NCI-H1694 (cell line): ENCODE measurements at places on chromosomes 1 and 21.

GRCh38 chr1:216566641-216567205 is 143.5 kb upstream of the USH2A start:
- DNase-seq, result peak; percentile 82

DNA sequence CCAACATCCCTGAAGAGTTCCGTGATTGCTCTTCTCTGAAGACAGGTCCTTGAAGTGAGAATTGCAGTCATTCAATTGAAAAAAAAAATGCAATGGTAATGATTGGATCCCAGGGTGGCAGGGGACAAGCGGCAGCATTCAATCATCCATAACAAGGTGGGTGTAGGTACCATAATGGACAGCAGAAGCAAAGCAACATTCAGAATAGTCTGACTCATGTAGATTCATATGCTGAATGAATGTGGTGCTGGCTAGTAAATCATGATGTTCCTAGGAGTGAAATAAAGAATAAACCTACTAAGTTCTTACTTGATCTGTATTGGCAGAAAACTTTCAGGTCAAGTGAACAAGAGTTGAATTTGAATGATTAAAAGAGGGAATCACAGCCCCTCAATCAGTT is 319.6 kb downstream of the GPATCH2 start:
- DNase-seq, result no peak

DNA sequence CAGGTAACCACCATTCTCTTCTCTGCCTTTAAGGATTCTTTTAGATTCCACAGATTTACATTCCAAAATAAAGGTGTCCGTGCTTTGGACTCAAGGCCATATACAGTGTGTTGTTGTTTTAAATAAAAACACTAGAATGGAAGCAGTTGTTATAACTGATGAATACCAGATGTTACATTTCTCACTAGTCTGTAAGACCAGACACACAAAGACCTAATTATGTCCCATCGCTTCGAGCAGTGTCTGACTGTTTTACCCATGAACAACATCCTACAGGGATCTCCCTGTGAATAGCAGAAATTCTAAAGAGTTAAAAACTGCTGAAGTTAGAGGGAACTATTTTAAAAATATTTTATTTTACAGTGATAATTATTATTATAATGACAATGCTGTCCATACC is 574.7 kb upstream of the ZP4 start:
- no peak for DNase-seq

GRCh38 chr21:36854391-36854790 is 112.1 kb downstream of the HLCS start:
- peak; percentile 71 for DNase-seq

DNA sequence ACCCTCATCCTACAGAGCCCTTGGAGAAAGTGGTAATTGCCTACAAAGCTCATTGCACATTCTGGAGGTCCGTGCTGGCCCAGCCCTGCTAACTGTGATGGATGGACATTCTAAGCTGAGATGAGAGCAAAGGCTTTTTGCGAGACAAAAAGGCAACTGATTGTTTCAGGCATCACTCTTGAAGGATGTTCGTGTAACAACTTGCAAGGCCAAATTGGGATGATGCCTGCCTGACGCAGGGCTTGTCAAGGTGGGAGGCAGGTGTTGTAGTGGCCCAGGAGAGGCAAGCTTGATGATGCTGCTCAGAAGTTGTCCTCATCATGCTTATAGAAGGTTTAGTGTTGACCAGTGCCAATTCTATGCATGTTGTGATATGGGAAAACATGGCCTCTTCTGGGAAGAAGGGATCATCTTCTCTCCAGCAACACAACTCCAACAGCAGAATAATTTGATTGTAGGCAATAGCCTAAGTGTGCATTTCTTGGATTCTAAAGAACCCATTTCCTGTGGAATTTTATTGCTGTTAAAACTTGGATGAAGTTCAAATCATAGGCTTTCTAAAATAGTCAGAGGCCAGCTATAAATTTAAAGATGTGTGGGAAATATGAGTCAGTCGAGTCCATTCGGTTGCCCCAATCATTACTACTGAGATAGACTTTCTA is 102.5 kb upstream of the COA6 start:
- DNase-seq, result no peak

DNA sequence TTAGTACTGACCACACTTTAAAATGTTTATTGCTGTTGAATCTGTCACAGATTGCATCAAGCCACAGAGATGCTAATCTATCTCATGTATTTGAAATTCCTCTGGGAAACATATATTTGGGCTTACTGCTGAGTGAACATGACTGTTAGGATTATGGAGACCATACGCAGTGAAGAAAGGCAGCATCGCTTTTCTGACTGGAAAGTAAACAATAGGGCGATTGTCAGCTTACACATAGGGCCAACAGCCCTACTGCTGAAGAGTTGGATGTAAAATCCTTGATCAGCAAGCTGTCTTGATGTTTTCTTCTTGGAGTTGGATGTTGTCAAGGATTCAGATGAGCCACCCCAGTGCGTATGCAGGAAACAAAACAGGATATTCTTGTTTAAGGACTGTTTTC is 368.7 kb upstream of the ADGRL2 start:
- no peak for DNase-seq

GRCh38 chr1:223870617-223871574 is 25.1 kb upstream of the TP53BP2 start:
- DNase-seq, result no peak

DNA sequence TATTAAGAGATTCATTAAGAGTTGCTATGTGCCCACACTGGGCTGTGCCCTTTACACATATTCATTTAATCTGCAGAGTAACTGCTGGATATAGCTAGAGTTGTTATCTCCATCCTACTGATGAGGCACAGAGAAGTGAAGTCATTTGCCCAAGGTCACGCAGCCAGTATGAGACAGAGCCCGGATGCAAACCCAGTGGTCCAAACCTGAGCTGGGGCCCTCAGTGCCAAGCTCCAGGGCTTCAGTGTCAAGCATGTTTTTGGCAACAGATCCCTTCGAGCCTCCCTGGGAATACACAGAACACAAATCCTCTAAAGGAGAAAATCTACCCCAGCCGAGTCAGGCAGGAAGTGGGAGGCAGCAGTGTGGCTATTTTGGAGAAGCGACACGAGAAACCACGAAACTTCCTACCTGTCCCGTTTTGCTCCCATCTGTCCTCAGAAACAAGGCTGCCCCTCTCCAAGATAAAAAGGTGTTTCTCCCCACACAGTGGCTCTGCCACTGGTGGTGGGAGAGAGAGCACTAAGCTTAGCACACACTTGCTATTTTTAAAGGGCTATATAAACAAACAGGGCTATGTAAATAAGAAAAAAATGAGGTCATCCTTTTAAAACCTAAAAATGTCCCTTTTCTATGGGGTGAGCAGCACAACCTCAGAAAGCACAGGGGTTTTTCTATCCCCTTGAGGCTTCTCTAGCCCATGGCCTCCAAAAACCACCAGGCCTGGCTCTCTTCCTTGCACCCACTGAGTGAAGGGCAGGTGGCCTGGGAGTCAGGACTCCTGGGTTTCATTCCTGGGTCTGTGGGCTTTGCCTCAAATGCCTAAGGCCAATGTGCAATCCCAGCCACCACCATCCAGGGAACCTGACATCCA is 138.6 kb upstream of the EDN2 start:
- DNase-seq, result no peak

DNA sequence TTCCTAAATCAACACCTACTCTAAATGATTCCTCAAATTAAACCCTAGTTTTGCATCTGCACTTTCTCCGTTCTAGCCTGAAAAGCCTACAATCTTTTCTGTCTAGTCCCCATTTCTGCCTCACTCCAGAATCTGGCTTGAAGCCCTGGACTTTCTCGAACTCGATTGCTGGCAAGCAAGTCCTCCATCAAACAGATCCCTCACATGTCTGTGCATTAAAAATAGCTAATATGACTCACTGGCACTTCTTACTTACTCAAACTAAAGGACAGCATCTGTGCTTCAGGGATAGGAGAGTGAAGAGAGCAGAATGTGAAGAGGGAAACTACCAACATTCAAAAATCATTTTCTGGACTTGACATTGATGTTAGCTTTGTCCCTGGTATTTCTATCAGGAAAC is 51.8 kb upstream of the CXADR start:
- DNase-seq, result no peak

DNA sequence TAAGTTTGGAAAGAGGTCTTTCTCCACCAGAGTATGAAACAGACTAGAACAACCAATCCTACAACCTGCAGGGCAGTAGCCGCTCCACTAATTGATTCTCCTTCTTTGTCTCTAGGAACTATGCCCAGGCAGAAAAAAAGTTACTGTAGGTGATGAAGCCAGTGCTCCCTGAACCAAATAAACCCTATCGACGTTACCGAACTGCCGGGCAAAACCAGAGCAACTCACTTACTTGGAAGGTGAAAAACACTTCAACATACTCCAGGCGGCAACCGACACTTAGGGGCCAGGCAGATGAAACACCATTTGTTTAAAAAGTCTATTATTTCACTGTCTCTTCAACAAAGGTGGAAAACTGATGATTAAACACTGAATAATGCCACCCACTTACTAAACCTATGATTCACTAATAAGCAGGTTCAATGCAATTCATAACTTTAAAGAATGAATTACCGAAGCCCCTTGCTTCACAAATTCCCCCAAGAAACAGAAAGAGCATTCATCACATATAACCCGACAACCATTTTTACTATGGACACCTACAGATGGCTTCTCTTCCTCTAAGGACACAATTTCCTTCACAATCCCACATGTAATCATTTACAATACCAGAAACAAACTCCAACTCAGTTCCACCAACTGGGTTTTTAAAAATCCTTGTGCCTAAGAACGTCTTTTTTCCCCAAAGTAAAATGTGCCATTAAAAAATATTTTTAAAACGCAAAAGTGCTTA is 1.6 kb downstream of the NRIP1 start:
- DNase-seq, result no peak

DNA sequence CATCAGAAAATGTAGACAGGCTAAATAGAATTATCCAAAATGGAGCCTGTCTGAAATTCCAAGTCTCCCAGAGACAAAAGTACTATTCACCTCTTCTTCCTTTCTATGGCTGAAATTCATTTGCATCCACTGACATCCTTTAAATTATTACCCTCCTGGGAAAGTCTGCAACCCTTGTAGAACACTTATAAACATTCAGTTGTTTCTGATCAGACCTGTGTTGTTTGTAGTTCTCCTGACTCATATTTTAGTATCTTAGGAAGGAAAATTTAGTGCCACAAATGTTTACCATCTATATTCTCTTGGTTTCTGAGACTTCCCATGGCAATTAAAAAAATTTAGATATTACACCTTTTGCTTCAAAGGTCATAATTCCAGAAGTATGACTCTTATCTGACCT is 69.6 kb upstream of the C1orf105 start:
- DNase-seq, result no peak

DNA sequence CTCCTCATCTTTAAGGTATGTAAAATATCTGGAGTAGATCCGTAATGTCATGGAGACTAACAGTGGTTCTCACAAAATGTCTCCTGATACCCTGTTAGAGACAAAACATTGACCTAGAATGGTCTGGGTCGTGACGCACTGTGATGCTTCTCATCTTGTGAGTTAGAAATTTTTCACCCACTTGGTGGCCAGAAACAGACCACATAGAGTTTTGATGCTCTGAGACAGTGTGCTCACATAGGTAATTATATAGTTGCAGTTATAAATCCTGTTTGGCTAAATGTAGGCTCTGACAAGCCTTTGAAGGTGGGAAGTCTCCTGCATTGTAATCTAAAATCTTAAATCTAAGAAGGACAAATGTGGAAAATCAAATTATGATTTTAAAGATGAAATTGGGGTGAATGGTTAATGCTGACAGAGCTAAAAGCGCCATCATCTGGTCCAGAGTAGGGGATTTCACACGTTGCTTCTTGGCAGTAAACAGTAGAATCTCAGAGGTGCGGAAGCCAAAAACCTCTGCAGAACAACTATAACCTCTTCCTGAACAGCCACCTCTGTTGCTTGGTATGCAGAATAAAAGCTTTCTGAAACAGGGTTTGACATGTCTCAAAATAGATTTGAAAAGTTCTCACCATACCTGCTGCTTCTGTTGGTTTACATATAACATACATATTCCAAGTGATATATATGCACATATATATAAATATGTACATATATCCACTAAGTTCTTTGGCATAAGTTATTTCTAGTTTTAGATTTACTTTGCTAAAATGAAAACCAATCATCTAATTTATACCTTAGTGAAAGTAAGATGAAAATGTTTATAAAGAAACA is 17.1 kb downstream of the RPAP2 start:
- no peak for DNase-seq

DNA sequence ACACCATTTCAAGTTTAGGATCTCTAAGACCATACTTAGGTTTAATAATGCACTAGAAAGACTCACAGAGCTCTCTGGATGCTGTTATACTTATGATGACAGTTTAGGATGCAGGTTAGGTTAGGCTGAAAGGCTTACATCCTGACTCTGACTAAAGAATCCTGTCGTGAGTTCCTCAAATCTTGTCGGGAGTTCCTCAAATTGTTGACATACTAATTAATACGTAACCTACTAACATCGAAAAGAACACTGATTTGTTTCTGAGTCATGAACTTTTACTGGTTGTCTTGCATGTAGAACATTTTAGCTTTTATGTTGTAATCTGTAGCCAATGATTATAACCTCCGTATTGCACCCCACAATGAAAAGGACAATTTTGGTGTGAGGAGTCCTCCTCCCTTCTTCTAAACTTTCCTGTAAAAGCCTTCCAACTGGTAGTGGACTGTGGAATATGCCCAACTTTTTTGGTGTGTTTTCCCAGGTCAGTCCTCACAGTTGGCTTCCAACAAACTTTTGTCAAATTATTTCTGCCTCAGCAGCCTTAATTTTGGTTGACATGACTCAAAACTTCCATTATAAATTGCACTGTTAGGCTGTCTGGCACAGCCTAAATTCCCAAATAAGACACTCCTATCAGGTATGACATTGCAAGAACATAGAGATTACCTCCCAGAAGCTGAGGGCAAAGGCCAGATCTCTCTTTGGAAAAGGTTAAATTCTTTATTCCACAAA is 107.9 kb upstream of the PALMD start:
- no peak for DNase-seq

DNA sequence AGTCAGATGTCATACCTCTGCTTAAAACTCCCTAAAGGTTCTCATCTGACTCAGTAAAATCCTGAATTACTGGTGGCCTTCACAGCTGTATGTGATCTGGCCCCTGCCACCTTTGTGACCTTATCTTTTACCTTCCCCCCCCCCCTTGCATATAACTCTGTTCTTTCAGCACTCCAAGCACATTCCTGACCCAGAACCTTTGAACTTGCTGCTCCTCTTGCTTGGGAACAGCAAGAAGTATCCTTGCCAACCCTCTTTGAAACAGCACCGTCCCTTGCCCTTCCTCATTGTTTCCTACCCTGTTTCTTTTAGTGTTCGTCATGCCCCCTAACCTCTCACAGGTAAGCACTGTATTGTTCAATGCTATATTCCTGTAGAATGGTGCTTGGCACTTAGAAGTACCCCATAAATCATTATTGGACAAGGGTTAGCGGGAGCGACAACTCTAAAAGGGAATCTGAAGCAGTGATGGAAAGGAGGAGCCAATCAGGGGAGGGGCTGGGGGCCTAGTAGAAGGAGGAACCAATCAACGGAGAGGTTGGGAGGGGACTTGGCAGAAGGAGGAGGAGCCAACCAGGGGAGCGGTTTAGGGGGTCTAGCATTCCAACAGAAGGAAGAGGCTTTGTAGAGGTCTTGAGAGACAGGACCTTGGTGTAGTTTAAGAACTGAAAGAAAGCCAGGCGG is 13.9 kb downstream of the CACHD1 start:
- DNase-seq, result no peak
